WTC11 (cell line): ENCODE measurements at places on chromosomes 12 and 14. TPM values are rescaled to one million over a fixed set of nuclear protein-coding genes. Genes with fewer than 3 reads are reported as not detected.

The CLEC6A gene
- 0.11 to 0.20 TPM in 2 of 3 replicates, not detected in the other for total RNA-seq

The NRL gene
- 1.3 to 2.3 TPM (median 1.6 TPM) in 3 replicates for total RNA-seq

DNA sequence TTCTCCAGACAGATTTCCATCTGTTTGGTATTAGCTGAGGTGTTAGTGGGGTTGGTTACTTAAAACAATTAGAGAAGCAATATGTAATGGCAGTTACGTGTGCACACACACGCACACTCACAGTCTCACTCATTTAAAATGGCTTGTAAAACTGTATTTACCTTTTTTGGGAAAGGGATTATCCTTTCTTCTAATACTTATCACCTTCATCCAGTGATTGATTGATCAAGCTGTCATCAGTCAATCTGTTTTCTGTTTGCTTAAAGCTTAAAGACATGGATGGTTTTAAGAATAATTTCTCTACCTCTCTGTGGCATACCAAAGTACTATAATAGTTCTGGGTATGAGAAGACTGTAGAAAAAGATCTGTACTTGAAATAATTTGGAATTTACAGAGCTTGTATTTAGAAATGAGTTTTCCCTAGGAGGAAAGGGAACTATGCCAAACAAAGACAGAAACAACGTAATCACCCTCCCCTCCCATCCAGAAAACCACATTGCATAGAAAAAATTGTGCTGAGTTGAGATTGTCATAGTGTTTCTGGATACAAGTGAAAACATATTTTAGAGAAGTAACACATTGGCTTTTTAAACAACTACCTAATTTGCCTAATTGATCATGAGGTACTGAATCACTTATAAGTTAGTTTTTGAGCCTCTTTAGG is 455.8 kb downstream of the PCNX1 start:
- H3K27ac ChIP-seq = 0 out of 2 replicates have a peak overlapping the region, but pooled peaks have one; percentile 77
- peaks cover 7% of the 10 kb centered on the region; the same call in 1 of the 2 replicates for H3K36me3 ChIP-seq
- no peaks in the 10 kb centered on the region; the same call in 1 of the 2 replicates for H3K27me3 ChIP-seq
- H3K4me3 ChIP-seq = no peak overlapping the region
- DNase-seq = no peak

- H3K27me3 ChIP-seq = peaks cover 54% of the 10 kb centered on the region
- H3K4me3 ChIP-seq = peak overlapping the region; percentile 30
- H3K36me3 ChIP-seq = no peaks in the 10 kb centered on the region
- H3K4me1 ChIP-seq = peaks cover 26% of the 10 kb centered on the region
These were observed 10.3 kb downstream of the EXOC3L4 start for GRCh38 chr14:103104654-103105452.

GRCh38 chr12:132235116-132235820 is 91.0 kb downstream of the NOC4L start:
- H3K4me3 ChIP-seq = no peak overlapping the region
- DNase-seq = no peak
- H3K27ac ChIP-seq = no peak overlapping the region
- H3K4me1 ChIP-seq = no peaks in the 10 kb centered on the region
- peaks cover 26% of the 10 kb centered on the region for H3K27me3 ChIP-seq
- no peaks in the 10 kb centered on the region for H3K36me3 ChIP-seq
